Esophagus squamous epithelium (tissue), 5 donors: ENCODE measurements at places on chromosomes 16 and 17. TPM values are rescaled to one million over a fixed set of nuclear protein-coding genes. Genes with fewer than 3 reads are reported as not detected.
A peak's percentile ranks its signal among the peaks of the same experiment; 100 is the strongest.

- no peak for DNase-seq
- H3K36me3 ChIP-seq: no peaks in the 10 kb centered on the region
- no peak overlapping the region for H3K27ac ChIP-seq
- no peaks in the 10 kb centered on the region for H3K4me1 ChIP-seq
- H3K4me3 ChIP-seq: no peak overlapping the region
These were observed 52.1 kb upstream of the GNG13 start for GRCh38 chr16:852451-853185.

DNA sequence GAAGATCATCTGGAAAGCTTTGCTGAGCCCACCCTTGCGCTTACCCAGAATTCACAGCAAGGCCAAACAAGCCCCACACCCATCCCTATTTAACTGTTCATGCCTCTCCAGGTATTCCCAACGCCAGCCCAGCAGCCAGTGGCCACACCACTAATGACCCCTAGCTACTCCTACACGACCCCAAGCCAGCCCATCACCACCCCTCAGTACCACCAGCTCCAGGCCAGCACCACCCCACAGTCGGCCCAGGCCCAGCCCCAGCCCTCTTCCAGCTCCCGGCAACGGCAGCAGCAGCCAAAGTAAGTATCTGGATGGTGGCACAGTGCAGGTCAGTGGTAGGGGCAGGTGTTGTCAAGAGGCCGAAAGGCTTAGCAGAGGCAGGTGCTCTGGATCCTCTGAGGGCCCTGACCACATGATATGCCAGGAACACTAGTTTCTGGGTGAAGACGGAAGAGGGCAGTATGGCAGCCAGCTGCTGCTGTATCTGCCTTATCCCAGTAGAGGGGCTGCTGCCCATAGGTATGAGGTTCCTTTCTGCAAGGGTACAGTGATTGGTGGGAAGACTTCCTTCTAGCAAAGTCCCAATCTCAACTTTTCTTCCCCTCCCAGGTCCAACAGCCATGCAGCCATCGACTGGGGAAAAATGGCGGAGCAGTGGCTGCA lies 10.7 kb downstream of the PROCA1 start:
- no peak overlapping the region for H3K27ac ChIP-seq
- no peaks in the 10 kb centered on the region for H3K4me1 ChIP-seq
- DNase-seq: no peak

GRCh38 chr17:15092762-15093161 lies 172.4 kb downstream of the PMP22 start:
- H3K4me1 ChIP-seq: no peaks in the 10 kb centered on the region
- no peaks in the 10 kb centered on the region for H3K36me3 ChIP-seq
- no peak overlapping the region for H3K27ac ChIP-seq
- H3K4me3 ChIP-seq: no peak overlapping the region
- no peaks in the 10 kb centered on the region for H3K27me3 ChIP-seq

- no peak overlapping the region for H3K4me3 ChIP-seq
- no peak for DNase-seq
- peaks cover 50% of the 10 kb centered on the region for H3K4me1 ChIP-seq
- H3K27ac ChIP-seq: peak overlapping the region; percentile 6
- H3K36me3 ChIP-seq: no peaks in the 10 kb centered on the region
- H3K27me3 ChIP-seq: no peaks in the 10 kb centered on the region
These were observed 197.6 kb downstream of the XYLT1 start for GRCh38 chr16:17273142-17273561.

DNA sequence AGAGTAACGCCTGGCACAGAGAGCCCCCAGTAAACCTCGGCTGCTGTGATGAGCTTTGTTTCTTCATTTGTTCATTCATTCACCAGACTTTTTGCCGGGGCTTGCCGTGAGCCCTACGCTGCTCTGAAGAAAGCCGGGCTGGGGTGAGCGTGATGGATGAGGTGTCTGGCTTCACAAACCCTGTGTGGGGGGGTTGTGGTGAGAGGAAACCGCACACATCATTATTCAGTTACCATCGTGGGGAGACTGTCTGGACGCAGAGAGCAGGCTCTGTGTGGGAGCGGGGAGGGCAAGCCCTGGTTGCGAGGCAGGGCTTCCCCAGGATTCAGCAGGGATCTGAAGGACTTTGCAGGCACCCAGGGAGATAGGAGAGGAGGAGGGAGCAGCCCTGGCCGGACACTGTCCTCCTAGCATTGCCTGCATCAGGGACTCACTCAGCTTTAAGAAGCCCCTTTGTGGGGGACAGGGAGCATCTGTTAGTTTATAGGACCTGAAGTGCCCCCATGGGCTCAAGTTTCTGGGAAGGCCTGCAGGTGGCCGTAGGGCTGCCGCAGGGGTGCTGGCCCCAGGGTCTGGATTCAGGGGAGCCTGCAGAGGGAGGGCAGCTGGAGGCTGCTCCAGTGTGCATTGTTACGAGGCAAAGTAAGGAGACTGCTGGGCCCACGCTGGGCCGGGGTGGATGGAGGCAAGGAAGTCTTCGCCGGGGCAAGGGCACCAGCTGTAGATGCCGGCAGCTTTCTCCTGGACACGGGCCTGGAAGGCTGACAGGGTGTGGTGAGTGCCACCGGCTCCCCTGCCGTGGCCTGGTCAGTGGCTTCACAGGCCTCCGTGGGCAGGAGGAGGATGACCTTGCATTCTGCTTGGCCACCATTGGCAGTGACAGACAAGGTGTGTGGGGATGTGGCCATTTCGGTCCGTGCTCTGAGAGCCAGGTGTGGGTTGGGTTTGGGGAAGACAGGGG lies 334.5 kb downstream of the SEC14L1 start:
- H3K4me1 ChIP-seq: peaks cover 96% of the 10 kb centered on the region
- H3K4me3 ChIP-seq: no peak overlapping the region

DNA sequence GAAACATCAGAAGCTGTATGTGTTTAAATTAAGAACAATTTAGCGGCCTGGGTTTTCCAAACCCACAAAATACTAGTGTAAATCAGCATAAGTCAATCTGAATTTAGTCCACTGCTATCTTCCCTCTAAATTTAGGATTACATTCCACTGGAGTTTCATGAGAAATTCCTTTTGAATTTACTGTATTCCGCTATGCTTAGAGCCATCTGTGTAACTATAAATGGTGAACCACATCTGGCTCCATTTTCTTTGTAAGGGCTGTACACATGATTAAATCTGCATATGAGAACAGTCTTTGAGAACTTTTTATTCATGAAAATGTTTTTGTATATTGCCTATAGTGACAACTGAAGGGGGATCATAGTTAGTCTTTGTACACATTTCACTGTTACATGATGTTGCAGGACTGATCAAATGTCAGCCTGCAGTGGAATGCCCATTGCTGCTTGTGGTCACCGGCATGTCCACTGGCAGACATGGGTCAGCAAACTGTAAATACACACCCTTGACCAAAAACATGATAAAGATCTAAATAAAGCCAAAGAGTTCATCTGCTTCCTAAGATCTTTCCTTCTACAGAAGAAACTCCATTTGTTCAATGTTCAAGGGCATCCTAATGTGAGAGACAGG lies 36.8 kb downstream of the RPGRIP1L start:
- H3K27ac ChIP-seq: no peak overlapping the region
- H3K4me3 ChIP-seq: no peak overlapping the region
- no peaks in the 10 kb centered on the region for H3K4me1 ChIP-seq
- no peak for DNase-seq

DNA sequence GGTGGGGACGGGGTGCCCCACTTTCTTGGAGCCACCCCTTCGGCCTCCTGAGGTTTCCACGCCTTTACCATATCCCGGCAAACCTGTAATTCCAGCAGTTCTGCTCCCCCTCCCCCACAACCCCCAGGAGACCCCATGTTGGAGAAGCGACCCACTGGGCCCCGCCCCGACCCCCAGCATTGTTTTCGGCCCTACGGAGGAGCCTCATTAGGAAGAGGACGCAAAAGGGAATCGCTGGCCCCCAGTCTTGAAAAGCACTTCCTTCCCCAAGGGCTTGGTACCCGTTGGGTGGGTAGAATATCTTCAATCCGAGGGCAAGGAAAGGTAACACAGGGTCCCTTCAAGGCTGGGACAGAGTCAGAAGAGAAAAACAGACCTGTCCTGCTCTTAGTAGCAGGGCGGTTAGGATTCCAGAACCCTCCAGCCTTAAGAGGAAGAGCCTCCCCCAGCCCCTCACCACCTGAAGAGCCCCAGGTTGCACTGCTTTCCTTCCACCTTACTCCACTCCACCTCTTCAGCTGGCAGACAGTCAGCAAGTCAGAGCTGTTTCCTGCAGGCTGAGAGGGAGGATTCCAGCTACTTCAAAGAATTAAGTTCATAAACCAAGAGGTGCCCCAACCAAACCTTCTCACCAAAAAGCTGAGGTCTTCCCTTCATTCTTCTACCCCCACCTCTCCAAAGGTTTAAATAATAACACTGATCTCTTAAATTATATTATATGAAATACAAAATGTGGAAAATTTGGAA lies 803 bp upstream of the TLCD2 start:
- peaks cover 8% of the 10 kb centered on the region for H3K36me3 ChIP-seq
- peak overlapping the region; percentile 62 for H3K4me3 ChIP-seq
- peaks cover 63% of the 10 kb centered on the region for H3K4me1 ChIP-seq
- no peak for DNase-seq
- H3K27ac ChIP-seq: peak overlapping the region; percentile 90
- no peaks in the 10 kb centered on the region for H3K27me3 ChIP-seq

- H3K27ac ChIP-seq: no peak overlapping the region
- H3K27me3 ChIP-seq: no peaks in the 10 kb centered on the region
- no peak for DNase-seq
- no peak overlapping the region for H3K4me3 ChIP-seq
- H3K4me1 ChIP-seq: peaks cover 3% of the 10 kb centered on the region
- no peaks in the 10 kb centered on the region for H3K36me3 ChIP-seq
These were observed 63.5 kb downstream of the PCTP start for GRCh38 chr17:55814377-55814776.

- no peak overlapping the region for H3K27ac ChIP-seq
- no peaks in the 10 kb centered on the region for H3K27me3 ChIP-seq
- H3K36me3 ChIP-seq: peaks cover 13% of the 10 kb centered on the region
- no peak overlapping the region for H3K4me3 ChIP-seq
- peaks cover 6% of the 10 kb centered on the region for H3K4me1 ChIP-seq
These were observed 4.1 kb downstream of the ZNF213 start for GRCh38 chr16:3138823-3139426.

The SYCE1L gene
- total RNA-seq: 0.76 TPM

DNA sequence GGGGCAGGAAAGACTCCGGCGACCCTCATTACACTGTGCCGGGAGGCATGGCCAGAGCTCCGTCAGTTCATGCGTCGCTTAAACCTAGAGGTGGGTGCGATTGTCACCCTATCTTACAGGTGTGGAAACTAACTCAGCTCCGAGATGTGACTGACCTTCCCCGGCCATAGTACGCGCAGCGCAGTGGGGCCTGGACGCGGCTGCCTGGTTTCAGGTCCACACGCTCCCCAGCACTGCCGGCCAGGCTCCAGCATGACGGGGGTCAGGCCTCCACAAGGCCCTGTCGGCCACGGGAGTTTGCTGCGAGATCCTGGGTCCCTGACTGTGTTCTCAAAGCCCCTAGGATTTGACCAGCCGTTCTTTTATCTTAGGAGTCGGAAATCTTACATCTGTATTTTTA lies 34.4 kb downstream of the JPH3 start:
- peaks cover 13% of the 10 kb centered on the region for H3K4me1 ChIP-seq
- no peaks in the 10 kb centered on the region for H3K36me3 ChIP-seq
- H3K4me3 ChIP-seq: no peak overlapping the region
- H3K27ac ChIP-seq: no peak overlapping the region
- DNase-seq: no peak
- H3K27me3 ChIP-seq: no peaks in the 10 kb centered on the region

DNA sequence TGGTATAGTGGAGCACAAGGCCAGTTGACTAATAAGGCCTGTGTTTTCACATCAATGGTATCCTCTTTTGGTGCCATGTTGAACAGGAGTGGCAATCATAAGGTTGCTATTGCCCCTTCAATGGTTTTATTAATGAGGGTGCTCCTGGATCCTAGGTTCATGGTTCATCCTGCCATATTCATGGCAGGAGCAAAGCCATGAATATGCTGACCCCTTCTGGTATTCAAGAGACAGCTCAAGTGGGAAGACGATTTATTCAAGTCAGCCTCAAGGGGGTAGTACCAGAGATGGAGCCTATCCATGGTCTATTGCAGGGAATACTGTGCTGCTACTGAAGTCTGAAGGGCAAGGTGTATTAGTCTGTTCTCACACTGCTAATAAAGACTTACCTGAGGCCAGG lies 2.6 kb downstream of the ABCA9 start:
- no peaks in the 10 kb centered on the region for H3K4me1 ChIP-seq
- no peak for DNase-seq
- H3K27me3 ChIP-seq: no peaks in the 10 kb centered on the region
- H3K4me3 ChIP-seq: no peak overlapping the region

The NETO2 gene
- total RNA-seq: 5.0 TPM

- no peaks in the 10 kb centered on the region for H3K4me1 ChIP-seq
- DNase-seq: no peak
- peaks cover 27% of the 10 kb centered on the region for H3K36me3 ChIP-seq
- no peak overlapping the region for H3K4me3 ChIP-seq
- H3K27me3 ChIP-seq: no peaks in the 10 kb centered on the region
These were observed 29.7 kb downstream of the POLR3E start for GRCh38 chr16:22326771-22327445.

The IGF2BP1 gene
- total RNA-seq: not detected

DNA sequence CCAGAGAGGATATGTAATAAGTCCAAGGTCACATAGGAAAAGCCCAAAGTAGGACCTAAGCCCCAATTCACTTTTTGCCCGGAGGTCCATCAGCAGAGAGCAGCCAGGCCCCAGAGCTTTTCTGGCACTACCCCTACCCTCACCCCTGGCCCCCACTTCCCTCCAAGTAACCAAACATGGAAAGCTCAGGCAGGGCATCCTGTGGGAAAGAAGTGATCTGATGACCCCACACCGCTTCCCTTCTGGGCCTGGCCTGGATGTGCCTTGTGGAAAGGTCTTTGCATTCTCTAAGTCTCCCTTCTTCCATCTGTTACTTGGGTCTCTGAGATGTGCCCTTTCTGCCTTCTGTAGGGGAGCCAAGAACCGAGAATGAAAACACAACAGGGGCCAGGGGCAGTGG lies 136.9 kb downstream of the TMEM132E start:
- H3K27me3 ChIP-seq: no peaks in the 10 kb centered on the region
- no peak for DNase-seq
- H3K4me1 ChIP-seq: no peaks in the 10 kb centered on the region
- no peaks in the 10 kb centered on the region for H3K36me3 ChIP-seq
- no peak overlapping the region for H3K27ac ChIP-seq

DNA sequence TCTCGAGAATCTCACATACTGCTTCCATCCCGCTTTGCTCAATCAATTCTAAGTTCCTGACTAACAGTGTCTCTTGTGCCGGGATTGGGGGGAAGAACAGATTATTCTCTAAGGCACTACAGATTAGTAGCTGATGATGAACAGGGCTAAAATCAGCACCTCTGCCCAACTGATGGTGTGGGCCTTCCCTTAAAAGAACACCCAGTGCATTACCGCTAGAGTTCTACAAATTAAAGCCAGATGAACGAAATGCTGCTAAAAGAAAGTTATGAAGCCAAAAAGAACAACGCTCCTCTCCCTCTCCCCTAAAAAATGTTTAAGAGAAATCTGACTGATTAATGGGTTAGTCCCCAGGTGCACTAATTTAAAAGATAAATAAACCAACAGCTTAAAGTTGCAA lies 4.4 kb downstream of the CDC27 start:
- no peak for DNase-seq
- peaks cover 71% of the 10 kb centered on the region for H3K4me1 ChIP-seq
- H3K4me3 ChIP-seq: no peak overlapping the region
- no peak overlapping the region for H3K27ac ChIP-seq
- H3K36me3 ChIP-seq: no peaks in the 10 kb centered on the region

The CD300LB gene
- total RNA-seq: 0.19 TPM
